Frontal cortex (tissue), 4 donors: ENCODE measurements at places on chromosomes 3 and 15.

DNA sequence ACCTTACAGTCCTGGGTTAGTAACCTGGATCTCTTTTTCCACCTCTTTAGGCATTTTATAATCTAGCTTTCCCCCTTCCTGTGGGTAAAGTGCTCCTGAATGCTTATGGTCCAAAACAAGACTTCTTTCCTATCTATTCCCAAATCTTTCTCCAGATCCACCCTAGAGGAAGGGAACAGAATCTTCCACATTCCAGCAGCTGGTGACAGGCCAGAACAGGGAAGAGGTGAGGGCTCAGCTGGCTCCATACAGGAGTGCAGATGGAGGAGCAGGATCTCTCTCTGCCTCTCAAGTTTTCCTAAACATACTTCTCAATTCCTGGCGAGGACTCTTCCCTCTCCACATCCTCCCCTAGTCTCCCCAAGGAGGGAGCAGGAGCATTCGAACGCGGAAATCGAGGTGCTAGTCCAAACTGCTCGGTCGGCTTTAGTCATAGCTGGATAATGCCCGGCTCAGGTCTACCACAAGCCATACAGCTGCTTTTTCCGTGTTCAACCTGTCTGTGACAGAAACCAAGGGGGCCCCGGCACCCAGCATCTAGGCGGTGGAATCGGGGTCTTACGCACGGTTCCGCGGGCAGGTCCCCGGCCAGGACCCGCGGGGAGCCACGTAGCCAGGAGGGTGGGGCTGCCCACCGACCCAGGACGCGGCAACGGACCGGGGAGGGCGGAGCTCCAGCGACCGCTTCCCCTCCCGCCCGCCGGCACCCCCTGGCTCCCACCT, 4.0 kb downstream of the RASSF1 start:
- no peak for DNase-seq

DNA sequence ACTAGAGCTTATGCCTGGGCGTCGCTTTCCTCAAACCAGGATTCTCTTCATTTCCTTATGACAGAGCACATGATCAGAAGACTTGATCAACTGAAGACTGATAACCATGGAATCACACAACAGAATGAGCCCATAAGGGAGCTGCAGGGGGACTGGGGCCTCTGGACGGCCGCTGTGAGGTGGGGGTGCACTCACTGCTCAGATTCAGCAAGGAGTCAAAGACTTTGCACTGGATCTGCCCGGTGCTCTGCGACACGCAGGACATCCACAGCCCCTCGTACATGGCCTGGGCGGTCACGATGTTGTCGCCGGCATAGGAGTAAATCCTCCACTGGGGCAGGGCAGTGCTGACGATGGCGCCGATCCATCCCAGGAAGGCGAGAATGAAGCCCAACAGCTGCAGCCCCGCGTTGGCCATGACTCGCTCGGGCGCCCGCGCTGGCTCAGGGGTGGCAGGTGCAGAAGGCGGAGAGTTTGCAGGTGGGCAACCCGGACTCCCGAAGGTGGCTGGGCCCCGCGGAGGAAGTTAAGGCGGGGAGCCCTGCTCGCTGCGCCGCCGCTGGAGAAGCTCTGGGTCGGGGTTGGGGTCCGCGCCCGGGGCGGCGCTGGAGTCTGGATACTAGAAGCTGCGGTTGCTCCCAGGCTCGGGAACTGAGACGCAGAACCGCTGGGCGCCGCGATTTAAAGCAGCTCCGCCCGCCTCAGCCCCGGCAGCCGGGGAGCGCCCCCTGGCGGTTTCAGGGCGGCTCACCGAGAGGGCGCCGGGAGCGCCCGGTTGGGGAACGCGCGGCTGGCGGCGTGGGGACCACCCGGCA, at the start of gene CLDN1:
Gene CLDN1, minus strand, starts transcription at position 658 of the 815 bp plus-strand sequence. Its CDS starts 240 bp downstream, at position 418.
- DNase-seq: peak; percentile 69

DNA sequence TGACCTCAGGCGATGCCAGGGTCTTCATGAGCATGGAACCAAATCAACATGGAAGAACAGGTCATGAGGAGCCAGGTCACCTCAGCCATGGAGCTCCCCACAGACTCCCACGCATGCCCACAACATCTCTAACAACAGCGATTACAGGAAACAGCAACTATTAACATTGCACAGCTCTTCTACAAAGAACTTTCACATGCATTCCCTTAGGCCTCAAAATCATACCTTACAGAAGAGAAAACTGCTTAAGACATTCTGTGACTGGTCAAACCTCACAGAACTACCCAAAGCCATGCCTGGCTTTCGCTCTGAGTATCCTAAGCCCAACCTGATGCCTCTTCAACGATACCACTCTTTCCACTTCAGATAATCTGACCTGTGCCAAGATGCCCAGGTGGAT, 117.8 kb downstream of the OXNAD1 start:
- DNase-seq: no peak

DNA sequence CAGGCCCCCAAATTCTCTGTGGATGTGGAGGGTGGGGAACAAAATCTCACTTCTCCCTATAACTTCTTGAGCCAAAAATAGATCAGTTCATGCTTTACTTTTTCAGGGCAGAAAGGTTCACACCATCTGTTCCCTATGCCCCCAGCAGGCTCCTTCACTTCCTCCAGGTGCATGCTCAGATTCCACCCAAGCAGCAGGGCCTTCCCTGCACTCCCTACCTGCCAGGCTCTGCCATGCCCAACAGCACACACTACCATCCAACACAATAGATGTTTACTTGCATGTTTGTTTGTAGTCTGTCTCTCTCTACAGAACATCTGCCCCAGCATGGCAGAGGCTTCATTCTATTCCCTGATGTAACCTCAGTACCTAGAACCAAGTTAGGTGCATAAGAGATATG, 43.3 kb downstream of the GABRB3 start:
- DNase-seq: no peak

DNA sequence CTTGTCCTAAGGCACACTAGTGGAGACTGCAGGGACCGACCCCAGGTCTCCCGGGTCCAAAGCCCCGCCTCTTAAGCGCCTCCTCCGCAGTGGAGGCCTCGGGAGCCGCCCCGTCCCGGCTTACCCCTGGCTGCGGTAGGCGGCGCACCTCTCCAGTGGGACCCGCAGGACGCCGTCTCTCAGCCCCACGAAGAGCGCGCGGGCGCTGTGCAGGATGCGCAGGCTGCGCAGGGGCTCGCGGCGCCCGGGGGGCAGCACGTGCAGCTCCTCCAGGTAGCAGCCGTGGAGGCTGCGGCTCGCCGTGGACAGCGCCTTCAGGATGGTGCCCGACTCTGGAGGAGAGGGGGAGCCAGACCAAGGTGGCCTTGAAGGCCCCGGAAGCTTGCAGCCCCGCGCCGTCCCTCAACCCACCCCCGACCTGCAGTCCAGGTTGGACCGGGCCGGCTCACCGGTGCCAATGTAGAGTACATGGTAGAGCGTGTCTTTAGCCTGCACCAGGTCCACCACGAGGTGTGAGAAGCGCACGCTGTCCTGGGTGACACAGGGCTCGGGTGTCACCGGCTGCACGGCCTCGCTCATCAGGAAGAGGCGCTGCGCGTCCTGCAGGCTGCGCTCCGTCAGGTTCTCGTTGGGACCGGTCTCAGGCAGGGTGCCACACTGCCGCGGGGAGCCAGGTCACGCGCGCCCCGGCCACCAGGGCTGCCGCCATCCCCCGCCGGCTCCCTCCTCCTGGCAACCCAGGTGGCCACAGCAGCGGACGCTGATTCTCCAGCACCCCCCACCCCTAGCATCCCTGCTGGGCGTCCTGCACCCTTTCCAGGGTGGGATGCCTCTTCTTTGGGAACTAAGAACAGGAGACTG, 105.5 kb downstream of the SEMA5B start:
- DNase-seq: no peak

- DNase-seq: no peak
Measured at GRCh38 chr3:113623811-113624210, 72.6 kb downstream of the USF3 start.

DNA sequence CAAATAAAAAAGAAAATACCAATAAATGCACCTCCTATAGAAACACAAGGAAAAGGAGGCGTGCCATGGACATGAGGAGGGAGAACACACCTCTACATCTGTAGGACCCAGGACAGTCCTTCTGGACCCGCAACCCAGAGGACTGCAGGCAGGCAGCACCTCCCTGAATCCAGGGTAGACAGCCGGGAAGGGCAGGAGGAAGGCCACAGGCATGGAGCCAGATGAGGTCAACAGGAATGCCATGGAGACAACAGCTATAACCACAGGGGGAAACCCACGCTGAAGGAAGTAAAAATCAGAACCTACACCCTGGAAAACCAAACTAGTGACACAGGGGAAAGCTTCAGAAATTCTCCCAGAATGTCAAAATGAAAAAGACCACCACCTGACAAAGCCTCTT, 248.8 kb upstream of the NSMCE3 start:
- DNase-seq: no peak

GRCh38 chr3:74532446-74532845, 82.0 kb downstream of the CNTN3 start:
- no peak for DNase-seq

DNA sequence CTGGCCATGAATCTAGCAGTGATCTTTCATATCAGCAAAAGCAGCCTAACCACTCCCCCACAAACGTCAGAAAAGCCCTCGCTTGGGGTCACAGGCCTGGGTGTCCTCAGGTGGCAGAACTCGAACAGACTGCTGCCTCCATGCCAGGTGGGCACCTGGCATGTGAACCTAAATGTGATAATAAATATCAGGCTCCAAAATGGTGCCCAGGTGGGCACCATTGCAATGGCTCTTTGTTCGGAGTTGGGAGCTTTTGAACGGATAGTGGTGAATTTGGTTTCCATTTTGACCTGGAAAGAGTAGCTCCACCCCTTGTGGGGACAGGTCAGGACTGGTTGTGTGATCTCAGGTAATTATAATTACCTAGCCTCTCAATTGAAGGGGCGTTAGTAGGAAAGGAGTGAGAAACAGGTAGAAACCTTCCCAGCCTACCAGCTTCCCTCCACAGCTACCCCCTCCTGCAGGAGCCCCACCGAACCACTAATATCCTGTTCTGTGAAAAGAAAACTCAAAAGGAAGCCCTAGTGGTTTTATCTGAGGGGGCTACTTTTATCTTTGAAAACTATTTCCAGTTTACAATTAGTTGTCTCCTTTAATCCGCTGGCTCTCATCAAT, 18.1 kb downstream of the MYO1E start:
- DNase-seq: no peak

DNA sequence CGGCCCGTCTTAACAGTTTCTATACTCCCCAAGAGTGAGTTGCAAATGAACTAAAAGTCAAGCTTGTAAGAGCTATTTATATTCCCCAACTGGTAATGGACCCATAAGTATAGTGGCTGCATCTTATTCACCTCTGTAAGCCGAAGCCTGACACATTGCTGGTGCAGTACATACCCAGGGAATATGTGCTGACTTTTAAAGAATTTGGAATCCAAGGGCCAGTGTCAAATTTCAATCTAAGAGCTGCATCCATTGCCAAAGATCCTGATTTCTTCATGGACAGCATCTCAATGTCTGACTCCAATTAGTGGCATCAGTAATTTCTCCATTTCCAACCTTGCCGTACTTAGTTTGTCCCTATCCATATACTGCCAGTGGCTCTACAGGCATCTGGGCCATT, 42.0 kb downstream of the FRMD4B start:
- DNase-seq: no peak

- DNase-seq: no peak
Measured at GRCh38 chr3:77147836-77148578, 108.1 kb downstream of the ROBO2 start.

DNA sequence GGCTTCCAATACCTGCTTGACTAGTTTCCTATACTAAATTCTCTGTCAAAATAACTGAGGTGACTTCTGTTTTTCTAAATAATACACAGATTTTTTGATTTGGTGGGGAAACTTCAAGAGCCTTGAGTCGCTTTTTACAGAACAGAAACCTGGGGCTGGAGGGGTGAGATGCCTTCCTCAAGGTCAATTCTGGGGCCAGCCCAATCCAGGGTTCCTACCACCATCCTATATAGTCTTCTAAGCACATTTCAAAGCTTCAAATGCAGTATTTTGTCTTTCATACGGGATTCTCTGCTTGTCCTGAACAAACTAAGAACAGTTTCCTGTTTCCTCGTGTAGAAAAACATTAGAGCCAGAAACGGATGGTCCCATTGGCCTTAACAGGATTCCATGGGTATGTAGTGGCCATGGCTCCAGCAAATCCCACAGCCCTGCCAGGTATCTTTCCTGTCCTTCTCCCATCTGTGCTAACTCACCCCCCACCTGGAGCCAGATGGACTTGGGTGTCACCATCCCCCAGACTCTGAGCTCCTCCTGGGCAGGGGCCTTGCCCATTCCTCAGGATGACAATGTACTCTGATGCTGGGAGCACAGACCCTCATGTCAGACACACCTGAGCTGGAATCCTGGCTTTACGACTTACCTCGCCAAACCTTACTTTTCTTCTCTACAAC, 146.9 kb downstream of the KLF13 start:
- DNase-seq: no peak

DNA sequence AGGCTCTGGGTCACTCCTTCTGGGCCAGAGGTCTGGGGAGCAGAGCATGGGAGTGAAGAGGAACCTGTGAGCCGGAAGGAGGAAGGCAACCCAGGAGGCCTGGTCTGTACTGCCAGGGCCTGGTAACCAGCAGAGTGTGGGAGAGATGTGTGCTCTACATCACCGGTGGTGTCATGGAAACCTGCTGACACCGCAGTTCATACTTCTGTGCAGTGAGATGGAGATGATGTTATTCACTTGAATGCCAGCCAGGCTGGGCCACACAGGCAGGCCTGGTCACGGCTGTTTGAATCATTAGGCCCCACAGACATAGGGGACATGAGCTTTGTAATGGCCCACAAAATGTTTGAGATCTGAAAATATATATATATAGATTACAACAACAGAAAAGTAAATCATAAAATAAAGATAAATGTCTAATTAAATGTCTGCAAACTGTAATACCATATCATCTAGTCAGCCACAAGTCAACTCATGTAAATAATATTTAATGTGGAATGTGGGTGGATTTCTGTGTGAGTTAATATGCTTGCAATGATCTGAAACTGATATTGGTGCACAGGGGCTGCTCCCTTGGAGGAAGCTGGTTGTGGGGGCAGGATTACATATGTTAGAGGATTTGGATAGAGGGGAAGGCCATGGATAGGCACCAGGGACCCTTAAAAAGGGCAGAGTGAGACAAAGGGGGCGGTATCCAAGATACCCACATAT, 108.5 kb upstream of the PFN2 start:
- DNase-seq: no peak

DNA sequence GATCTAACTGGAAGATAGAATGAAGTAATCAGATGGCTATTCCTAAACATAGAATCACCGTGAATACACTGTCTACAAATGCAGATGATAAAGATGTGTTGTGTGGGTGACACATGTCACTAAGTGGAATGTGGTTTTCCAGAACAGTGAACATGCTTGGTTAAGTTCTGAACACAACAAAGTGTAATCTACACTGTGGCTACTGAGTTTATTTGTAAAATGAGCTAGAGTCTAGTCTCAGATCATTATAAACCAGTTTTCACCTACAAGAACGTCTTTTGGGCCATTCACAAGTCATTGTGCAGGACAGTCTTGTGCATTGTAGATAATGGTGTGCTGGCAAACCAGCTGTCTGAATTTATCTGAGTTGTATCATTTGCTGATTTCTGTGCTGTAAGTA, 35.3 kb downstream of the OXNAD1 start:
- no peak for DNase-seq
